ENCODE measurements at places on chromosomes 13 and 19. TPM values are rescaled to one million over a fixed set of nuclear protein-coding genes. Genes with fewer than 3 reads are reported as not detected.

Gene BRME1
- 1.7 TPM for total RNA-seq

Gene GFY
- 2.6 TPM for total RNA-seq

Gene CAMSAP3
- total RNA-seq: 24.0 TPM

Gene PDE4C
- 1.5 TPM for total RNA-seq

Gene STAP2
- 2.1 TPM for total RNA-seq

Gene C1QTNF9
- not detected for total RNA-seq

Gene ZNF66
- not detected for total RNA-seq

Gene SIGLEC5
- not detected for total RNA-seq

Gene ZNF560
- not detected for total RNA-seq

Gene MAB21L1
- not detected for total RNA-seq

Gene ZNF628
- total RNA-seq: 14.9 TPM

Gene TNPO2
- total RNA-seq: 81.8 TPM

Gene NCCRP1
- total RNA-seq: 0.12 TPM

Gene ATP8B3
- 17.0 TPM for total RNA-seq

Gene KBTBD6
- 9.1 TPM for total RNA-seq

Gene CLEC4G
- total RNA-seq: not detected

Gene ZNF723
- not detected for total RNA-seq

Gene ZNF700
- total RNA-seq: 9.3 TPM

Gene ZNF556
- not detected for total RNA-seq

Gene JUND
- total RNA-seq: 221 TPM

Gene TLE2
- total RNA-seq: 35.6 TPM

Gene ZNF14
- total RNA-seq: 4.8 TPM

Gene CFAP97D2
- total RNA-seq: not detected

Gene TEX101
- not detected for total RNA-seq

Gene ERICH4
- not detected for total RNA-seq

Gene POGLUT2
- 4.8 TPM for total RNA-seq

Gene GAPDHS
- total RNA-seq: not detected

Gene SLC17A7
- 1.8 TPM for total RNA-seq

Gene CEACAM20
- total RNA-seq: not detected

Gene MBD3L3
- not detected for total RNA-seq

Gene SHISA2
- total RNA-seq: not detected

Gene GZMM
- total RNA-seq: 0.59 TPM

Gene CEACAM21
- total RNA-seq: 0.25 TPM

Gene KRTDAP
- total RNA-seq: 0.74 TPM

Gene NLRP11
- 0.86 TPM for total RNA-seq

Gene SULT2A1
- total RNA-seq: 0.27 TPM

Gene GPR108
- 75.0 TPM for total RNA-seq

Gene CLIP3
- total RNA-seq: 1.5 TPM

Gene OLFM2
- 19.9 TPM for total RNA-seq

Gene MCEMP1
- not detected for total RNA-seq

Gene KISS1R
- 5.9 TPM for total RNA-seq

Gene DCLK1
- 0.10 TPM for total RNA-seq

Gene PSG3
- not detected for total RNA-seq

Gene CASP14
- not detected for total RNA-seq

Gene POSTN
- not detected for total RNA-seq

Gene IRGC
- total RNA-seq: not detected

Gene GTF3A
- 102 TPM for total RNA-seq

Gene TEX29
- total RNA-seq: not detected

Gene CYP4F12
- total RNA-seq: 4.4 TPM
